CD4-positive, alpha-beta T cell treated with Interleukin-10 for 1 hour (primary cell): ENCODE measurements at places on chromosomes 5 and 9.

DNA sequence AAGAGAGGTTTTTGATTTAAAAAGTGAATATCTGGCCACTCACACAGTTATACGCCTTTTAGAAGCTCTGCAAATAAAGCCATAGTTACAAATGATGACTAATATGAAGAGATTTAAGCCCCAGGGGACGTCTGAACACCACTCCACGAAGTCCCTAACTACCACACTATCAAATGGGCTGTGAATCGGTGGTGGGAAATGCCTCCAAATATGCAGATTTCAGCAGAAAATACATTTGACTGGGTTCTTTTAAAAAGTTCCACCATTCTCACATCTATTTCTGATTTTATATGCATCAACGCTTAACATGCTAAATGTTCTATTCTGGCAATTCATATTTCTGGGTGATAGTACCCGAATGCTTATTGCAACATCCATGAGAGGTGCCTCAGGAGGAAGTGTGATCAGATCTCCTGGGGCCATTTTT lies 22.5 kb downstream of the TICAM2 start:
- DNase-seq: no peak

- DNase-seq: peak; percentile 77
Observed at GRCh38 chr5:134524272-134524825, 1.1 kb upstream of the JADE2 start.

GRCh38 chr5:64700765-64701164 lies 10.5 kb downstream of the SHISAL2B start:
- DNase-seq: no peak

DNA sequence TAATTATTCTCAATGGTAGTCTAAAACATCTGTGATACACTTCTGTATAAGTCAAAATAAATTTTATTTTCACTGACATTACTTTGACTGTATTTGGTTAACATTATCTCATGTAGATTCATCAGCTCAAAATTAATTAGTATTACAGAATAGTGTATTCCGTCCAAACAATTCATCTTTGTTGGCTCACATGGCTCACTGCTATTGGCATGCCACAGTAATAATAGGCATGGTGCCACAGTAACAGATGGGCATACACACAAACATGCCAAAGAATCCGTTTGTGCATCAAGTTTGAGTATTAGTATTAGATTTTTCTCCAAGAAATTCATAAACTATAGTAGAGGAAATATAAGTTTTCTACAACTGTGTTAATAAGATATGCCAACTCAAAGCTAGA lies 14.2 kb downstream of the AP3B1 start:
- no peak for DNase-seq

- no peak for DNase-seq
Observed at GRCh38 chr5:34452170-34452828, 203.8 kb upstream of the RAI14 start.

- DNase-seq: no peak
Observed at GRCh38 chr5:111851631-111852548, 94.9 kb upstream of the NREP start.

DNA sequence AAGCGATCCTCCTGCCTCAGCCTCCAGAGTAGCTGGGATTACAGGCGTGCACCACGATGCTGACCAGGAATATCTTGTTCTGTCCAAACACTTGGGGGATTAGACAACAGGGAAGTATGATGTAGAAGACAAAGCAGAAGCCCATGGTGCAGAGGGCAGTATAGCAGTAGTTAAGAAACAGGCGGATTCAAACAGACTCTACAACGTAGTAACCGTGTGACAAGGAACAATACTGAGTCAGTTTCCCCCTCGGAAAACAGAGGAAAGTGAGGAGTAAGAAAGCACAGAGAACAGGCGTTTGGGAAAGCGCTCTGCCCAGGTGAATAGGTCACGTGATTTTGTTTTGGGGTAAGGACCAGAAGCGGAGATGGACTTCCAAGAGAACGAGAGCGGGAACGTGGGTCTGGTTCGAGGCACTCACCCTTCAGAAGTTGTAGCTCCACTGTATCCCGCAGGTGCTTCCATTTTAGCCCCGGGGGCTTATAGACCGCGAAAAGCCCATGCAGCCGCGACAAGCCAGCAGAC lies 306 bp downstream of the TRUB2 start:
- no peak for DNase-seq
